NCI-H1436 (cell line): ENCODE measurements at places on chromosomes 2 and 18.

DNA sequence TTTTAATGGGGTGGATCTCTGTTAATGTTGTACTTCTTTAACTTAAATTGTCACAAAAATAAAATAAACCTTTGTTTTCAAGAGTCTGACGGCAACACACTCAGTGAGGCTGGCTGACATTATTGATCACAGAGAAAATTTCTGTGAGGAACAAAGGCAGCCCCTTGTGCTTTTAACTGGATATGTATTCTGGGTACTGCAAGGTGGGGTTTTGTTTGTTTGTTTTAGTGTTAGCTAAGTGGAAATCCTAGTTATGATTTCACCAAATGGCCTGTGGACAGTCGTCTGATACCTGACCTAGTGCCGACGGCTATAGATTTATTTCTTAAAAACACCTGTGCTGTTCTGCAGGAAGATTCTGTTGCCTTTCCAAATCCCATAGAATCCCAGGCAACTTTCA is 1329.5 kb upstream of the ZEB2 start:
- DNase-seq: no peak

DNA sequence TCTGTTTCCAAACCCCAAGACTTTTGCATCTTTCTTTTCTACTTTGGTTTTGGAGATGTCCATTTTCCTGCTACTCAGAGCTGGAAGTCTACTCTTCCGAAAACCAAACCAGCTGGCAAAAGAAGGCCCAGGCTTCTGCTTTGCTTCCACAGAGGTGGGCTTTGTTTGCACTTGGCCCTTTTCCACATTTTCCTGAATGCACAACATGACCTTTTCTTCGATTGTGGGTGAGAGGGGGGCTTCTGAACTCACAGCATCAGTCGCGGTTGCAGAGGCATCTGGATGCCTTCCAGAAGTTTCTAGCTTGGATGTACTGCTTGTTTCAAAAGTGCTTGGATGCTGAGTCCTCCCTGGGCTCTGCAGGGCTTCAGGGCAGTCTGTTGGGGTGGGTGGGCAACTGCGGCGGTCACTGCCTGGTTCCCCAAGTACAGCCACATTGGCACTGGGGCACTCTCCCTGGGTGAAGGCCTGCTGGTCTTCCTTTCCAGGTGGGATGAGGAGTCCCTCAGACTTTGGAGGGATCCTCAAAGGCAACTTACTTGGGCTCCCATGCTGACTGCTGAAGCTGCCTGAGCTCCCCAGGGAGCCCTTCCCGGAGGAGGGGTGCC is 112.3 kb upstream of the LYPD1 start:
- DNase-seq: no peak

- no peak for DNase-seq
Observed at GRCh38 chr2:239642406-239643004, 241.7 kb upstream of the HDAC4 start.

GRCh38 chr2:128271597-128271910 is 47.1 kb downstream of the HS6ST1 start:
- DNase-seq: no peak

DNA sequence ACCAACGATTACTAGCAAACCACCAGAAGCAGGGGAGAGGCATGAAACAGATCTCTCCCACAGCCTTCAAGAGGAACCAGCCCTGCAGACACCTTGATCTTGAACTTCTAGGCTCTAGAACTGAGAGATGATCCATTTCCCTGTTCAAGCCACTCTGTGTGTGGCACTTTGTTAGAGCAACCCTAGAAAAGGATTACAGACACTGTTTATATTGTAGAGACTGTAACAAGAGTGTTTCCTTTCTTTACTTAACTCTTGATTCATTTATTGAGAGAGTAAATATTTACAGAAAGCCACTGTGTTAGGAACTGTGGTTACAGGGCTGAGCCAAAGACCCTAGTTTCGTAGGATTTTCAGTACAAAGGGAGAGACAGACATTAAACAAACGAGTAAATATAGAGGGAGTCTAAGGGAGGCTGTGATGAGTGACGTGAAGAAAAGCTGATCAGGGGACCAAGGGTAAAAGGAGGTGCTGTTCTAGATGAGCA is 10.9 kb downstream of the CCDC68 start:
- DNase-seq: no peak

- peak; percentile 86 for DNase-seq
Observed at GRCh38 chr2:48420512-48421197, 109.3 kb upstream of the STON1 start.
